ENCODE measurements at places on chromosomes 11 and 22.

DNA sequence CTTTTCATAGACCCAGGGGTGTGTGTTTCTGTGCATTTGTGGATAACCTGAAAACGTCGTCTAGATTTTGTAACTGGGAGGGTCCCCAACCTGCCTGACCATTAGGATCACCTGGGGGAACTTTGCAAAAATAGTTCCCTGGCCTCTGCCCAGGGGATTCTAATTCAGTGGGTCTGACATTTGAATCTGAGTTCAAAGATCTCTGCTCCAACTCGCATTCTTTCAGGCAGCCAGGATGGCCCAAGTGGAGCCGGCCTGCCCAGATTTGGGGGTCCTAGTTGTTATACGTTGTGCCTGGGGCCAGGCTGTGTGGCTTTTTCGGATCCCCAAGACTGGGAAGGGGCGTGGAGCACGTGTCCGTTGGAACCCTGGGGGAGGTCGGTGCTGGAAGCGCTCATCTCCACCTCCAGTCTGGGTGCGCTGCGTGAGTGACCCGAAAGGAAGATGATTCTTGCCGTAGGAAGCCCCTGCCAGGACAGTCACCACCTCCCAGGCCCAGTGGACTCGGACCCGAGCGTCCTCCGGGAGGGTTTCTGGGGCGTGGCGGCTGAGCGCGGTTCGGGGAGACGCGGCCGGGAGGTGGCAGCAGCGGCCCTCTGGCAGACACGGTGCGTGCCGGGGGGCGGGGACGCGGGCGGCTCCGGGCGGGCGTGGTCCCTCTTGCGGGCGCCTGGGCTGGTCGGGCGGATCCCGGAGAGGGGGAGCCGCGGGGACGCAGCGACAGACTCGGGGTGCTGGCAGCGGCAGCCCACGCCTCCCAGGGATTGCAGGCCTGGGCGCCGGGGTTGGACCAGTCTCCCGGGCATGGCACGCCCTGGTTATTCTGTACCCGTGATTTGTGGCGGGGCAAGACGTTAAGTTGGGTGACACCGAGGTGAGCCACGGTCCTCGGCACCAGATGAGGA, 29.2 kb upstream of the PLET1 start:
- peak; percentile 66 for DNase-seq

DNA sequence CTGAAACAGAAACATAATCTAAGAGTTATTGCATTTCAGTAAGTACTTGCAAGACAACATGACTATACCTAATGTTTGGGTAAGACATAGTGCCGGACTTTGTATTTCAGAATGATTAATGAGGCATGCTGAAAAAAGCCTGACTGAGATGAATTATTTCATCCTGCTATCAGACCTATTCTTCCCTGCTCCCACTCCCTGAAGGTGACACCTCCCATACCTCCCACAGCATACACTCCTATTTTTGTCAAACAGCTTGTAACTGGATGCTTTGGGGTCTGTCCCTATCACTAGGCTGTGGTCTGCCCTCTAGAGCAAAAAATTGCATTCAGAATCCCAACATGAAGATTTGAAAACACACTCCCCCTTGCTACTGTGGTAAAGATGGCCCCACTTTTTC, 10.9 kb upstream of the SCN3B start:
- DNase-seq: no peak

- no peak for DNase-seq
Measured at GRCh38 chr11:7628660-7629059, 44.6 kb downstream of the CYB5R2 start.

- DNase-seq: peak; percentile 27
Measured at GRCh38 chr11:94193288-94193687, 64.6 kb downstream of the PANX1 start.

DNA sequence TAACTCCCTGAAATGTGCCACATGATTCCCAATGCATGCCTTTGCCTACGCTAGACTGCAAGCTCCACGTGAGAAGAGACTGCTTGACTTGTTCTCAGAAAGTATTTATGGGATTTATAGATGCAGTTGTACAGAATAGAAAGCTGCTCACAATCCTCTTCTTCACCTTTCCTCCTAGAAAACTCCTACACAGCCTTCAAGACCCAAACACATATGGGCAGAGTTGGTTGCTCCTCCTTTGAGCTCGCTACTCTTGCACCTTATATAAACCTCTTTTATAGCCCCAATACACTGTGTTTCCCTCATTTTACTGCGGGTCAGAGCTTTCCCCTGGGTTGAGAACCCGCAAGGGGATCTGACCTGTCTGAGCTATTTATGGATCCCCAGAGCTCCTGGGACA, 16.4 kb downstream of the C1QTNF6 start:
- DNase-seq: no peak

GRCh38 chr11:117839936-117840813, 15.6 kb upstream of the FXYD2 start:
- DNase-seq: no peak

DNA sequence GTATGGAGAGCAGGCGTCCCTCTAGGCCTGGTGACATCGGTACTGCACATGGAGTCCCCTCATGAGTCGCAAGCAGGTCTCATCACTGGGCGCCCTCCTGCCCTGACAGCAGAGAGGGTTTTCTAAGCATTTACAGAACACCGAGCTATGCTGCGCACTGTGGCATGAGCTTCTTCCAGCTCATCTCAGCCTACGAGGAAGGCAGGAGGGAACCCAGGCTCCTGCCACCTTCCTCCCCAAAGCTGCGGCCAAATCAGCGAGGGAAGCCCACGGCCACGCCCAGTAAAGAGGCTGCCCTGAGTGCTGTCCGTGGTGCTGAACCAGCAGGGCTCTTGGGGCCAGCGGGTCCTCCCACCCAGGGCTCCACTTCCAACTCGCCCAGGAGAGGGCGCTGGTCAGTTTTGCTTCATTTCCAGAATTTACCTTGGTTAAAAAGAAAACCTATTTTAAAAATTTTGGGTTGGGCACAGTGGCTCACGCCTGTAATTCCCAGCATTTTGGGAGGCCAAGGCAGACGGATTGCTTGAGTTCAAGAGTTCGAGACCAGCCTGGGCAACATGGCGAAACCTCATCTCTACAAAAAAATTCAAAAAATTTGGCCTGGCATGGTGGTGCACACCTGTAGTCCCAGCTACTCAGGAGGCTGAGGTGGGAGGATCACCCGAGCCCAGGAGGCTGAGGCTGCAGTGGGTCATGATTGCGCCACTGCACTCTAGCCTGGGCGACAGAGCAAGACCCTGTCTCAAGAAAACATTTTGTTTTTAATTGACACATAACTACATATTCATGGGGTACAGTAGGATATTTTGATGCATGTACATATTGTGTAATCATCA, 34.2 kb downstream of the PHF21B start:
- peak; percentile 77 for DNase-seq

- no peak for DNase-seq
Measured at GRCh38 chr11:64687643-64688533, 35.1 kb downstream of the NRXN2 start.

DNA sequence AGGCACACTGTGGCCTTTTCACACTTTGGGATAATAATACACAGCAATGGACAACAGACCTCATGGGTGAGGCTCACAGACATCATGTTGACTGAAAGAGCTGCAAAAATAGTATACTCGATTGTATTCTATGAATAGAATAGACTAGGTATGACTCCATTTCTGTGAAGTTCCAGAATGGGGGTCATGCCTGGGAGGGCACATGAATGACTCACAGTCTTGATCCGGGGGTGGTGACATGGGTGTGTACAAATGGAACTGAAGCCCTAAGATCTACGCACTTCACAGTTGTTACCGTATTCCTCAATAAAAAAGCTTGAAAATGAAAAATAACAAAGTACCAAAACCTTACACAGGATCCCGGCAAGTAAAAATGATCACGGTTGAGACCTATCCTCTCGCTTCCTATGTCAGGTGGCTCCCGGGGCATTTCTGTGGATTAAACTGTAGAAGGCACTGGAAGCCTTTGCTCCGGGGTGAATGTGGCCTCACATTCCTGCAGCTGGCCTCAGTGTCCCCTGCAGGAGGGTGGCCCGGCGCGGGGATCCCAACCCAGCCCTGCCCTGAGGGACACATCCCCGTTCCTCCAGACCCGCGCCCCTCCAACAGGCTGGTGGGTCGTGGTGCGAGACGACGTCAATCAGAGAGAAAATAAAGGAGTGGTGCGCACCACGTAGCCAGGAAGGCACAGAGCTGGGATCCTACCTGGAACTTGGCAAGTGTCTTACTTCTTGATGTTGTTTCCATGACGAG, 75.9 kb downstream of the NECTIN1 start:
- no peak for DNase-seq

- no peak for DNase-seq
Measured at GRCh38 chr11:110631551-110631950, 80.7 kb downstream of the ARHGAP20 start.

- DNase-seq: no peak
Measured at GRCh38 chr11:7522121-7522520, 8.3 kb downstream of the PPFIBP2 start.

GRCh38 chr11:19579957-19580356, 132.7 kb upstream of the NAV2 start:
- no peak for DNase-seq

DNA sequence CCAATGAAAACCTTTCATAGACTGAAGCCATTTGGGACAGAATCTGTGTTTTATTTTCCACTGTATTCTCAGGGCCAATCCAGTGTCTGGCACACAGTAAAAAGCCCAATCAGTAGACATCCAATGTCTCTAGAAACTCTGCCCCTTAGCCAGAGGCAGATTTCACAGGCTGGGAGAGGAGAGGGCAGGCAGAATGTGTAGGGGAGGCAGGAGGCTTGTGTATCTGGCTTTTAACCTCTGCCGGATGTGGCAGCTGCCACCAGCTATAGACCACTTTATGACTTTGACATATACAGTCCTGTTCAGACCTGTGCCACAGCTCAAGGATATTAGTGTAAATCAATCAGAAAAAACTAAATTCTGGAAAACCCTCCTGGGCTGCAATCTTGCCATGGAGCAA, 4.4 kb downstream of the EXPH5 start:
- no peak for DNase-seq

- no peak for DNase-seq
Measured at GRCh38 chr11:67542971-67543370, 19.7 kb upstream of the CABP2 start.

GRCh38 chr11:72842126-72842525, 27.9 kb downstream of the ATG16L2 start:
- no peak for DNase-seq

GRCh38 chr11:120611581-120611980, 100.0 kb downstream of the GRIK4 start:
- DNase-seq: no peak

DNA sequence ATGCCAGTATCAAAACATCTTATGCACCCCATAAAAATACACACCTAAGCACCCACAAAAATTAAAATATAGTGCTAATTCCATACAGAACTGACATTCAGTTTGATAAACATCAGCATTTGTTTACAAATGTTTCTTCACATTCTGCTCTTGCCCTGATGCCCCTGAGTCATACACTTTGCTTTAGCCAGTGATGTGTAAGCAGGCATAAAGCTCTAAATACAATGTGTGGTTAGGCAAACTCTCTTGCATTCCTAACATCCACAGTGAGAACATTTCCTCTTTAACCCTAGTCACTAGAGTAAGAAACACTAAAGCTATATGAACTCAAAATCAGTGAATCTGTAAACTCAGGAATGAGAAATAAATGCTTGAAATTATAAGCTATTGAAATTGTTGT, 1060.7 kb downstream of the FAM181B start:
- no peak for DNase-seq

- no peak for DNase-seq
Measured at GRCh38 chr11:130467116-130467900, 18.9 kb downstream of the ADAMTS15 start.

DNA sequence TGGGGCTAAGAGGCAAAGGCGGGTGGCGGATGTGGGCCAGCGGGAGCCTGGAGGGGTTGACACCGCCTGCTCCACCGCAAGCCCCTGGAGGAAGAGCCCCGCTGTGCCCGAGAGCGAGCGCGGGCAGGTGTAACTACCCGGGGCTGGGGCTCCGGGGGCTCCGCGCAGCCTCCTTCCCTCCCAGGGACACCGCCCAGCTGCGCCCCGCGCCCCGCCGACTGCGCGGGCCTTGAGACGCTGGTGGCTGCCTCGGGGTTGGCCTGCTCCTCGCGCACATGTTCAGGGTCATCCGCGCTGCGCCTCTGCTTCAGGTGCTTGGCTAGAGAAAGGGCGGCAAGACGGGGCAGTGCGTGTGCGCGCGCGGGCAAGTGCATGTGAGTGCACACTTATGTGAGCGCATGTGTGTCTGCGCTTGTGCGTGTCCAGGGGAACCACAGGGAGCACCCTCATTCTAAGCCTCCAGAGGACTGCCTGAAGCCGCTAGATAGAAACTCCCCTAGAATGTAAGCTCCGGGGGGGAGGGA, 197.5 kb upstream of the TMEM45B start:
- no peak for DNase-seq

DNA sequence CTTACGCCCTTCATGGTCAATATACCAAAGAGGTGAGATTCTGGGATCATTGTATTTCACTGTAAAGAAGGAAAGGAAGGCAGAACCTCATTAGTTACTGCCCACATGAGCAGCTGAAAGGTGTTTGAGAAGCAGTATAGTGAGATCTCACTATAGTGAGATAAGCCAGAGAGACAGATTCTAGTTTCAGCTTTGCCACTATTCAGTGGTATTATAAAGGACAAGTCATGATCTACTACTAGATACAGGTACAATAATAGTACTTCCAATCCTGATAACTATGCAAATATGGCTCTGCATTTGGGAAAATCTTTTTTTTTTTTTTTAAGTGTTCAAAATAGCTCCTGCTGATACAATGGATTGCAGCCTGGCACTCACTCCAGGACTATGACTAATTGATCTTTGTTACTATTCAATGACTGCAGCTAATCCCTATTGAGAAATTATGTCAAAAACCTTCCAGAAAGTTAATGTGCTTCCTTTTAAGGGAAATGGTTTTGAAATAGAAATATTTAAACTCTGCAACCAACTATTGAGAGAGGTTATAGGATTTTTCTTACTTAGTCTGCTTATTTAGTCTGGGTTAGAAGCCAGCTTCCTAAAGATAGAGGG, 8.3 kb upstream of the DLAT start:
- peak; percentile 62 for DNase-seq

DNA sequence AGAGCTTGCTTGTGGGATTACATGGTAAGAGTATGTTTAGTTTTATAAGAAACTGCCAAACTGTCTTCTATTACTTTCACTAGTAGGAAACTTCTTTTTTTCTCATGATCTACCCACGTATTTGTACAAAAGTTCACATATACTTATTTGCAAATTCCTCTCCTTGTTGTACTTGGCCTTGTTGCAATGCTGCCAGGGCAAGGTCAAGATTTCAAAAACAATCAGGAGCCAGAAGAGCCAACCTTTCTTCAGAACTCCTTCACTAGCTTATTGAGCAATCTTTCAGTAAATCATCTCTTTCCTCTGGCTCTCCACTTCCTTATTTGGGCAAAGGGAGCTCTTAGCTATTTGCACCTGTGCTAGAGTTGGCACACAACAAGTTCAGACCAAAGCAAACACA, 9.7 kb downstream of the SRSF8 start:
- peak; percentile 56 for DNase-seq

All from LHCN-M2 (cell line).